Activated T-cell treated with anti-CD3 and anti-CD28 coated beads, Interleukin-2, amount 50 U/mL, for 48 hours (primary cell): ENCODE measurements at places on chromosomes 3 and 15.

DNA sequence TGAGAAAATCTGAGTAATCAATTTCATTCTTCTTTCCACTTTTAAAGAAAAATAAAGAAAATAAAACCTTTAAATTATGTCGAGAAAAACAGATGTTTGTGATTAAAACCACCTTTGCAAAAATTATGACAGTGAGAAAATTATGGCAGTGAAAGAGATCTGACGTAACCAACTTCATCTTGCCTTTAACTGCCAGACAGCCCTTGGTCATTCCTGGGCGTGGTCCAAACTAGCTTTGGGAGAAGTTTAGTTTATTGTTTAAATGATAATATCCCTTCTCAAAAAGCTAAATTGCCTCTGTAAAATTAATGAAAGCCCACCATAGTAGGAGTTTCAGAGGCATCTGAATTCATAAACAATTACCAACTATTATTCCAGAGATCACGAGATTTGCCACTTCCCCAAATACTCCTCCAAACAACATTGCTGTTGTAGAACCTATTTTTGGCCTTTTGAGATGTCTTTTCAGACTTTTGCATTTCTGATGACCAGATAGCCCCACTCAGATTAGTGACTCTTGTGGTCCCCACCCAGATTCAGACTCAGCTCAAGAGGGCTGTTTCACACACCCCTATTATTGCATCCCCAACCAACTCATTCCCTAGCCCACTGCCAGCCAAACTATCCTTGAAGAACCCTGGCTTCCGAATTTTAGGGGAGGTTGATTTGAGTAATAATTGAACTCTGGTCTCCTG, 664.4 kb upstream of the CBLB start:
- no peak for DNase-seq

DNA sequence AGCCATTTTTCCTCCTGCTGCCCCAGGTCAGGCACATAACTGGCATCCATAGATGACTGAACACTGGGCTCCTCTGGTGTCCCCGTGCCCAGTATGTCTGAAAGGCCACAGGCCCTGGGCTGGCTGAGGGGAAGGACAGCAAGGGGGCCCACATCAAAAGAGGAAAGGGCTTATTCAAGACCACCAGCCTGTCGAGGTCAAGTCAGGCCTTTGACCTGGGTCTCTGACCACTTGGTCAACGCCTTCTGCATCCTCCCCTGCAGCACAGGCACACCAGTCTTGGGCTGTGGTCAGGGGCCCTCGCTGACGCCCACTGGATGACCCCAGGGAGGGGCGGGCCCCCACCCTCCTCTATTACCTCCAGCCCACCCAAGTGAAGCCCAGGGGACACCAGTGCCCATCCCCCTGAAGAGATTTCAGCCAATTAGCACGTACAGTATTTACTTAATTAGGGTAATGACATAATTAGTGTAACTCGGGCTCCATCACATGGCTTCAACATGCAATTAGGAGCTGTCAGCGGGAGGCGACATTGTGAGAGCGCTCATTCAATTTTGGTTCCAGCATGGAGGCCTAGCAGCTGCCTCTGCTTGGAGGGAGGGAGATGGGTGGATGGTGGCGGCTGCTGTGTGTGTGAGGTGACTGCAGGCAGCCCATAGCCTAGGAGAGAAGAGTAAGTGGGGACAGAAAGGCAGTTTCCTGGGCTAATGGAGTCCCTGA, 13.5 kb upstream of the DNAH1 start:
- DNase-seq = no peak

GRCh38 chr15:94253742-94254141, 22.4 kb downstream of the MCTP2 start:
- no peak for DNase-seq

GRCh38 chr3:68057637-68058320, 403.4 kb upstream of the SUCLG2 start:
- peak; percentile 53 for DNase-seq

GRCh38 chr3:146550743-146551510, 6.5 kb upstream of the PLSCR1 start:
- DNase-seq = no peak

GRCh38 chr3:158846803-158847451, 45.1 kb downstream of the MFSD1 start:
- DNase-seq = no peak

- no peak for DNase-seq
Measured at GRCh38 chr15:72141171-72142084, 23.2 kb downstream of the SENP8 start.

- peak; percentile 53 for DNase-seq
Measured at GRCh38 chr3:134374105-134374790, at the start of gene AMOTL2. Gene AMOTL2, minus strand, starts transcription at chr3:134374447. Its CDS starts 3,014 bp downstream, at chr3:134371433.

DNA sequence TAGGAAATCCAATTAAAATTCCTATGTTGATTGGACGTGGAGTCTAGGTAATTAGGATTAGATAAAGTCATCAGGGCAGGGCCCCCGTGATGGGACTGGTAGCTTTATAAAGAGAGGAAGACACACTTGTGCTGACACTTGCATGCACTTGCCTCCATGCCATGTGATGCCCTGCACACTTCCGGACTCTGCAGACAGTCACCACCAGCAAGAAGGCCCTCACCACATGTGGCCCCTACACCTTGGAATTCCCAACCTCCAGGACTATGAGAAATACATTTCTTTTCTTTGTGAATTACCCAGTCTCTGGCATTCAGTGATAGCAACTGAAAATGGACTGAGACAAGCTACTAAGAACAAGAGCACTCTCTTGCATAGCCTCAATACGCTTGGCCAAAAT, 90.6 kb downstream of the CRYGS start:
- DNase-seq = no peak
